ENCODE measurements at places on chromosomes 5 and 9.

DNA sequence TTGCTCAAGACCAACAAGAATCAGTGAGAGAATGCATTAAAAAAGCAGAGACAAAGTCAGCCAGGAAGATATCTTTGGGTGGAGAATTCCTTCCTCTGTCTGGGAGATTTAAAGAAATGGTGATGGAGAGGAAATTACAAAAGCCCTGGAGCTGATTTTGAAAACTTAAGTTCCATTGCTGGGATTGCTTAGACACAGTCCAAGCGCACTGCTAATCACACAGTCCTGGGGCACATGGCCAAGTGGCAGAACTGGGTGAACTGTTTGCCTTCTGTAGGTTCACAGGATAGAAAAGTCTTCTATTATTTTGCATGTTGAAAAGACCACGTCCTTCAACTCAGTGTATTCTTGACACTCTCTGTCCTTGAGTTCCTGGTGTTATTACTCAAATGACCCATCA is 284.9 kb upstream of the FBXL7 start:
- DNase-seq, result no peak

DNA sequence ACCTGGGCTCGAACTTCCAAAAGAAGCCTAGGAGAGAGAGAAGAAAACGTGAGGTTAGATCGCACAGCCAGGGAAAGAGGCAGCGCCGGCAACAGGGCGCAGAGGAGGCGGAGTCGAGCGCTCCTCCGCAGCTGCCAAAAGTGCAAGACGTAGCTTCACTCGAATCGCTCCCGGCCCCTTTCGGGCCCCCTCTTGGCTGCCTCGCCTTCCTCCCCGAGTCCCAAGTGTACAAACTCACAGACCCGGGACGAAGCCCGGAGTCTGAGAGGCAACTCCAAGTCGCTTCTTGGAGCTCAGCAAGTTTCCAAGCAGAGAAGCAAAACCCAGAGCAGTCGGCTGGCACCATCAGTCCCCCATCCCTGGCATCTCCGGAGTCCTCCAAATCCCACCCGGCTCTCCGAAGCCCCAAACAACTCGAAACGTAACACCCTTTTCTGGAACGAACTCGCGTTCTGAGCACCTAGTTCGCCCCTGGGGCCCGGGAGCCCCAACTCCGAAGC is 1.2 kb downstream of the MIER3 start:
- peak; percentile 55 for DNase-seq

DNA sequence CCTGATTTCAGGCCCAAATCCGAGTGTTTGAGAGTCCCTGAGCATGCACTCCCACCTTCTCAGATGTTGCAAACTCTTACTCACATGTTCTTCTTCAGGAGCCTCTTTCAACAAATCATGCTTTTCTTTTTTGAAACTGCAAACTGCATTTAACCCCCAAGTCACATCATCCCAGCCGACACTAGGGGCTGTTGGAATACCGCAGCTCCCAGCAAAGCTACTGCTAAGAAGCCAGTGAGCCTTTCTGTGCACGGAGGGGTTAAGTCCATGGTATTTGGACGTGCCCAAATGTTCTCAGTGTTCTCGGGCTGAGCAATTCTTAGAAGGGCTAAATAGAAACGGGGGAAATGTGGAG is 282.9 kb downstream of the NFIB start:
- DNase-seq, result no peak

DNA sequence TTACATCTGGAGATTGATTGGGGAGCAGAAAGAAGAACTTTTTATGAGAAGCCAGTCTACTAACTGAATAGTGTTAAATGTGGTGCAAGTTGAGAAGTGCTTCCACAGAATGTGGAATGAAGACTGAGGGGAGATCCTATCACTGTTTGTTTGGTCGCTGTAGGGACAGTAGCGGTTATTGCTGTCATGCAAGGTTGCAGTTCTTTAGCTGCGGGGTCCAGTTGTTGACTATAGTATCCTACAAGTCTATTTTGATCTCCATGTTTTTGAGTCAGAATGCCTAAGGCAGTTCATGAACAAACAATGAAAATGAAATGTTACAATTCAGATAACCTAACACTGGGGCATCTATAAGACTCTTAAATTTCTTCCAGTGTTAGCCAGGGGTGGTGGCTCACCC is 45.3 kb upstream of the PDZD2 start:
- no peak for DNase-seq

- no peak for DNase-seq
These were observed 1005.7 kb downstream of the DTWD2 start for GRCh38 chr5:117982691-117983090.
